ENCODE measurements at places on chromosomes 4 and X.

DNA sequence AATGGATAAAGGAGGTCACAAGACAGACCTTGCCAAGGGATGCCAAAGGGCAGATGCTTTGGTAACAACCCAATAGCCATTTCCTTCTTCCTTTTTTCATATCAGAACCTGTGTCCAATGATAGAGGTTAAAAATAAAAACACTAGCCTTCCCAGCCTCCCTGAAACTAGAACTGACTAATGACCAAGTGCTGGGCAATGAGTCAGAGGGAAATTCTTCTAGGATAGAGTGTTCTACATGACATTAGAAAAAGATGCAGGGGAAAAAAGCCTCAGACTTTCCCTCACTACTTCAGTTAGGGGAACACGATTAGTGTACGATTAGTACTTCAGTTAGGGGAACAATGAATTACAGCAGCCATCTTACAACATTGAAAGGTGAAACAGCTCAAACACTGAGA lies 29.3 kb upstream of the FAM47C start:
- DNase-seq = no peak

GRCh38 chr4:174173360-174173759 lies 110.1 kb downstream of the FBXO8 start:
- no peak for DNase-seq

- no peak for DNase-seq
Observed at GRCh38 chrX:112359906-112360305, 277.3 kb upstream of the TRPC5 start.

DNA sequence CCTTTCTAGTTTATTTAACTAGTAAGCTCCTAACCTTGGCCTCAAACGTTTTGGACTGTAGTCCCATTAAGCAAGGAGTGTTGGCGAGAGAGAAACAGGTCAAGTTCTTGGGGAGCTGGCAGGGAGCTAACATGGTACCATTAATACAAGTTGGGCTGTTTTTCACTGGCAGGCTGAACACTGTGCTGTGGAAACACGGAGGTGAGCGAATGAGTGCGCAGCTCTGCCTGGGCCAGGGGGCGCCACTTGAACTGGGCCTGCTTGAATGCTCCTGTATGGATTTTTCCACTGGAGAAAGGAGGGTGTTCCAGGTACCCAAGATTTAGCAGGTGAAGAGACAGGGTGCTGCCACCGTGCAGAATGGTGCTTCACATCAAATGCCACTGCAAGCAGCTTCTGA lies 7.4 kb upstream of the SMS start:
- no peak for DNase-seq

DNA sequence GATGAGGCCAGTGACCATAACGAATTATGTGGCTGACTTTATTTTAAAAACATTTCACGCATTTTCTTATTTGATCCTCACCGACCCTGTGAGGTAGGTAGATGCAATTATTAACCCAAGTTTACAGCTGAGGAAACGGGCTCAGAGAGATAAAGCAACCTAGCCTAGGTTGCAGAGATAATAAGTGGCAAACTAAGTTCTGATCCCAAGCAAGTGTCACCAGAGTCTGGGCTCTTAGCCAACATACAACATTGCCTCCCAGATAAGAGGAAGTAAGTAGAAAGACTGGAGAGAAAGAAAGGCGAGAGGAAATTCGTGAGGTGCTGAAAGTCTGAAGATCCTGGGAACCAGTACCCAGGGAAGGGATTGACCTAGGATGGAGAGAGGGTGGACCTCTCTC lies 77.4 kb upstream of the GPR50 start:
- DNase-seq = no peak

- no peak for DNase-seq
Observed at GRCh38 chr4:52825460-52826090, 36.5 kb upstream of the RASL11B start.

- DNase-seq = no peak
Observed at GRCh38 chr4:108473163-108473720, 147.1 kb upstream of the RPL34 start.

GRCh38 chrX:131854581-131854980 lies 168.5 kb upstream of the STK26 start:
- no peak for DNase-seq

DNA sequence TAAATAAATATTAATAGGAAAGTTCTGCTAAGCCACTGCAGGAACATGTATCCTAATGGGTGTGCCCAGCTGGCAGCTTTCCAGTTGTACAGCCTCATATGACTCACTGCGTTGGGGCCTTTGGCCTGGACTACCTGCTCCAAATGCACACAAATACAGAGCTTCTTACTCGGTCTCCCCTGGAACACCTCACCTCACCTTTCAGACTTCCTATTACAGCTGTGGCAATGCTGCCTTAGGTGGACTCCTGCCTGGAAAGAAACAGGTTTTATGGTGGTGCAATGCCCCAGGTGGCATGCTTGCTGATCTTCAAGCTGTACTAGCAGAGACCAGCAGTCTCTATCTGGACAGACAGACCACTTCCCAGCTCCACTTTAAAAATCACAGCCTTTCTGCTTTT lies 85.7 kb upstream of the EXOC1L start:
- no peak for DNase-seq

GRCh38 chrX:39782276-39782675 lies 315.5 kb downstream of the BCOR start:
- DNase-seq = no peak

GRCh38 chrX:39819921-39820849 lies 277.6 kb downstream of the BCOR start:
- DNase-seq = no peak

- no peak for DNase-seq
Observed at GRCh38 chr4:110533590-110533910, 57.6 kb downstream of the ENPEP start.

- no peak for DNase-seq
Observed at GRCh38 chr4:147481577-147482109, 746 bp downstream of the EDNRA start.

GRCh38 chr4:83335701-83336100 lies 1.1 kb upstream of the HPSE start:
- DNase-seq = no peak

- DNase-seq = no peak
Observed at GRCh38 chrX:122818068-122818467, 366.0 kb upstream of the GRIA3 start.

GRCh38 chr4:97028785-97029184 lies 1114.5 kb downstream of the STPG2 start:
- no peak for DNase-seq

- no peak for DNase-seq
Observed at GRCh38 chr4:118858779-118859178, 22.9 kb upstream of the SEC24D start.

- DNase-seq = no peak
Observed at GRCh38 chrX:45309801-45310200, 109.1 kb upstream of the DIPK2B start.

GRCh38 chr4:47651231-47651630 lies 166.2 kb downstream of the ATP10D start:
- DNase-seq = no peak

DNA sequence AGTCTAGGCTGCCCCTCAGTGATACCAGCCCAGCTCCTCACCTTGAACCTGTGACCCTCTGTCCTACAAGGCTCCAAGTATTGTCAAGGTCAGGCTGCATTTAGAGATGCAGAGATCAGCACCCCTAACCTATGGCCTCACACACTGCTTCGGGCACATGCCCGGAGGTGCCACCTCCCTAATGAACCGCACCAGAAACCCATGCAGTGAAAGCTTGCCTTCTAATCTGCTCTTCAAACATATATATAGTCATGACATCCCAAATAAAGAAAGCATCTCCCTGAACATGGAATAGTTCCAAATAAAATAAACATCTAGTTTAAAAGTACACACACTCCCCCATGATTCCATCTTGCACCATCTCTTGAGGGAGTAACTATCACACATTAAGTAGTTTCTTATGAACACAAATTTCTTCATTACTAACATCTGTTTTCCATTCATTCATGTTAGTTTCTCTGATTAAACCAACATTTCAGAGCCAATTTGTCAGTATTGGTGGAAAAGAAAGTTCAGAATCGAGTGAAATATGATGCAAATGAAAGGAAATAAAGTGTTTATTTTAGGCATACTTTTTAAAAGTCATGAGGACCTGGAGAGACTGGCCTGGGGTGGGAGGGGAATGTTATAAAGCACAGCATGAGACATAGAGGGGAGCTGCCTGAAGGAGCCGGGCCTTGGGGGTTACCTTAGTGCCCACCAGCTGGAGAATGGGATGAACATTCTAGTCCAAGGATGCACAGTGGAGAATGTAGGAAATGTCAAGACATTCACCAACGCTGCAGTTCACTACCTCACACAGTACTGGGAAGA lies 19.2 kb downstream of the CC2D2A start:
- DNase-seq = no peak

DNA sequence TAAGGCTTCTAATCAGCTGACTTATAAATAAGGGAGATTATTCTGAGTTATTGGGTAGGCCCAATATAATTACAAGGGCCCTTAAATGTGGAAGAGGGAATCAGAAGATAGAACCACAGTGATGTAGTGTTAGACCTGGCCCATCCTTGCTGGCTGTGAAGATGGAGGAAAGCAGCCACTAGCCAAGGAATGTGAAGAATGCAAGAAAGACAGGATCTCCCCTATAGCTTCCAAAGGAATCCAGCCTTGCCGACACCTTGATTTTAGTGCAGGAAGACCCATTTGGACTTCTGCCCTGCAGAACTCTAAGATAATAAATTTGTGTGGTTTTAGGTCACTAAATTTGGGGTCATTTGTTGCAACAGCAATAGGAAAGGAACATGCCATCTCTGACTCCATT lies 150.6 kb downstream of the SPATA18 start:
- DNase-seq = no peak

GRCh38 chrX:39678914-39679313 lies 418.8 kb downstream of the BCOR start:
- no peak for DNase-seq

GRCh38 chr4:106809076-106809475 lies 227.0 kb downstream of the DKK2 start:
- DNase-seq = no peak

Measured in GM18507 (cell line).